ENCODE measurements at places on chromosomes 5 and 9. TPM values are rescaled to one million over a fixed set of nuclear protein-coding genes. Genes with fewer than 3 reads are reported as not detected.

The CDH10 gene
- 0.05 TPM for total RNA-seq

The CCNO gene
- 3.3 TPM for total RNA-seq

The PCDHA4 gene
- 9.6 TPM for total RNA-seq

The DMRT3 gene
- not detected for total RNA-seq

The C1QTNF2 gene
- total RNA-seq = not detected

The CYLC2 gene
- total RNA-seq = not detected

The ADGRV1 gene
- 0.35 TPM for total RNA-seq

The IL5 gene
- total RNA-seq = not detected

- DNase-seq = peak; percentile 18
Measured at GRCh38 chr9:130997925-130998596, 10.9 kb upstream of the LAMC3 start.

DNA sequence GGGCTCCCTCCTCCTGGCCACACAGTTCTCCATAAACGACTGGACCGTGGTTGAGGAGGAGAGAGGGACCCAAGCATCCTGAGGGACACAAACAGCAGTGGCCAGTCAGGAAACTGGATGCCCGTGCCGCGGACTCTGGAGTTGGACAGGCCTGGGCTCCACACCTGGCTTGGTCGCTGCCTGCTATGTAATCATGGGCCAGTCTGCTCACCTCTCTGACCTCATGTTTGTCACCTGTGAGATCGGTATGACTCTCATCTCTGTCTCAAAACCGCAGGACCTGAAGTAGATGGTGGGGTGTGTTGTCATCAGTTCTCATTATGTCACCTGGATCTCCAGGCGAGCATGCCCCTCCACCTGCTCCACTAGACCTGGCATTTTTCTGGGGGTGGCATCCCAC lies 14.5 kb downstream of the CXXC5 start:
- DNase-seq = no peak

GRCh38 chr5:126370796-126371718 lies 52.2 kb upstream of the GRAMD2B start:
- peak; percentile 93 for DNase-seq

DNA sequence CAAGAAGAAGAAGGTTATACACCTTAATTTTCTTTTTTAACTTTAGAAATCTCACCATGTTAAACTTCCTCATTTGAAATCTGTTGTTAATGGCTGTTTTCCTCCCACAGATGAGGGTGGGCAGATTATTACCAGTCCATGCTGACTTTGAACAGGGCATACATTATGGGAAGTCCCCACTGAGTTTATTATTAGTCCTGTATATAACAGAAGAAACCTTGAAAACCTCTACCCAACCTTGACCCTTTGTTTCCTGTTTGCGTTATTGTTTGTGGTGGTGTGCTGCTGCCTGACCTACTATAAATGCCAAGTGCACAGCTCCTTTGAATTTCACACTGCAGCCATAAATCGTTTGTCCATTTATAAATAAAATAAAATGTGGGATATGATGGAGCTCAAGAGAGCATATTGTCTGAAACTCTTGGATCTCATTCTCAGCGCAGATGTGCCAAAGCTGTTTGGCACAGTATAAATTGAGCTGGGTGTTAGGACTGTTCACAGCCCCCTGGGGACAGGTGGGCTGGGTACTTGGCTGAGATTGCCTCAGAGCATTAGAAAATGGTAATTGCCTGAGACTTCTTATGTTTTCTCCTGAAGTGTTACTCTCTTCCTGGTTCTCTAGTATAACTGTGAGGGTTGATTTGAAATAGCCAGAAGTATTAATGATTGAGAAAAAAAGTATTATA lies 139.6 kb downstream of the SPATA31D1 start:
- no peak for DNase-seq

- no peak for DNase-seq
Measured at GRCh38 chr5:96628406-96628805, 33.8 kb upstream of the CAST start.

GRCh38 chr5:38607396-38607795 lies 51.0 kb upstream of the LIFR start:
- DNase-seq = peak; percentile 98

- DNase-seq = peak; percentile 41
Measured at GRCh38 chr5:116571568-116572349, 2.9 kb downstream of the SEMA6A start.

GRCh38 chr5:79069488-79070349 lies at the start of the genes BHMT2 and DMGDH:
Gene BHMT2, plus strand, starts transcription at chr5:79069767. Its CDS starts 16 bp downstream, at chr5:79069783.
Gene DMGDH, minus strand, starts transcription at chr5:79069674. Its CDS starts 54 bp downstream, at chr5:79069620.
- DNase-seq = no peak

GRCh38 chr5:141508798-141509611 lies 20.1 kb downstream of the PCDHGC5 start:
- DNase-seq = peak; percentile 92

DNA sequence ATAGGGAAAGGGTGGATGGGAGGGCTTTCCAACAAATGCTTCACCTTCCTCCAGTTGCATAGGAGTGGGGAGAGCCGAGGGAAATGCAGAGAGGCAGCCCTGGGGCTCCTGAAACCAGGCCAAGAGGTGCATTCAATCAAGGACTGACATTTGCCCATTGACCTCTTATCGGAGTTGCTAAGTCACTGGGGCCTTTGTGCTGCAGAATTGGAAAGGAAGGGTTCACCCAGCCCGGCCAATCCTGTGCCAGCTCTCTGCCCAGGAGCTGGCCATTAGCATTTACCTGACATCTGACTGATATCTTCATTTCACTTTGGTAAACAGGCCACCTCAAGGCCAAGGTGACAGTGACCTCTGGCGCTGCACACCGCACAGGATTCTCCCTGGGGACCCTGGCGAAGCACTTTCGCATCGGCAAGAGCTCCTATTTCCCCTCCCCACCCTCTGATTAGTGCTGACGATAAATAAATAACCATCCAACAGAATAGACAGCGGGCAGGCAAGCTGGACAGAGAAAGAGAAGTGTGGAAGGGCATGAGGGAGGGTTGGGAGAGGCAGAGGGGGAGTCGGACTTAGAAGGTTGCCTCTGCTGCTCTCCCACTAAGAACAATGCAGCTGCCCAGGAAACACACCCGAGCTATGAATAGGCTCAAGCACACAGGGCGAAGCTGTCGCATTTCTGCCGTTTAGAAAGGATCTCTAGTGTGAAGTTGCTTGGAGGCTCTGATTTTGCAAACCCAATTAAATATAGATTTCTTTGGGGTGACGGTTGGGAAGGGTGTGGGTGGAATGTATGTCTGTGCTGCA lies 57.0 kb upstream of the BOD1 start:
- DNase-seq = no peak

DNA sequence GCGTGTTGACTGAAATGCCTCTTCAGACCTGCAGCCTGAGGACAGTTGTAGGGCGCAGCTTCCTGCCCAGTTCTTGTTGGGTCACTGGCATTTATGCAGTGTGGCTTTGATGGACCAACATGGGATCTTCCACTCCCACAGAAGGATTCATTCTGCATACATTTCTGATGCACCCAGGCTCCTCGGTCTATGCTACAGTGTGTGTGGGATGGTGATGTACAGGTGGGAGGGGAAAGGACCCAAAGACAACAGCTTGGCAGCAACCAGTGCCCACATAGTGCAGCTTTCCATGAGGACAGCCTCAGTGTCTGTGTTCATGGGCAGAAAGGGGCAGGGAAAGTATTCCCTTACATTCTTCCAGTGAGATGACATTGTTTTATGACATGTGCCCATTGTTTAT lies 237.9 kb downstream of the ARHGEF28 start:
- no peak for DNase-seq

DNA sequence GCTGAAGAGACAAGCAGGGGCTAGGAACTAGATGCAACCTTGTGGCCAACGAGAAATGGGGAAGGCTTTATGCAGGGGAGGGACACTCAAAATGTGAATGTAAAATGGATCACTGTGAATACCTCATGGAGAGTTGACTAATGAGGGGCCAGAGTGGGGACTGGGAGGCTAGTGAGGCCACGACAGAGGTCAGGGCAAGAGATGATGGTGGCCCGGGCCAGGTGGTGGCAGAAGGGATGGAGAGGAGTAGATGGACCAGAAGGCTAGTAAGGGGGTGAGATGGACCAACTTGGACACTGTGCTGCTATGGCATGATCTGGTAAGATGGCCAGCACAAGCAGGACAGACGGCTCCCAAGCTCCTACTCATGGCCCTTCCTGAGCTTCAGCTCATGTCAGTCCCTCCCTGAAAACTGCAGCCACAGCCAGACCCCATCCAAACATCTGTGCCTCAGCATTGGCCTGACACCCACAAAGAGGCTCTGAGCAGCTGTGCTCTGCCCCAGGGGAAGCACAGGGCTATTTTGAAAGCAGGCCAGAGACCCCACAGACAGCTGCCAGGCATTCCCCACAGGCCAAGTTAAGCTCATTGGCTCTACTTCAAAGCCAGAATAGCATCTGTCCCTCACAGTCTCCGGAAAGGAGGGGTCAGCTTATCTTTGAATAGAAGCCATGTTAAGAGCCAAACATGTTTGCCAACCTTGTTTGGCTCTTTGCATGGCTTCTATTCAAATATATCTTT lies 22.1 kb downstream of the P4HA2 start:
- no peak for DNase-seq

GRCh38 chr5:14168793-14169262 lies 25.7 kb downstream of the TRIO start:
- DNase-seq = no peak

DNA sequence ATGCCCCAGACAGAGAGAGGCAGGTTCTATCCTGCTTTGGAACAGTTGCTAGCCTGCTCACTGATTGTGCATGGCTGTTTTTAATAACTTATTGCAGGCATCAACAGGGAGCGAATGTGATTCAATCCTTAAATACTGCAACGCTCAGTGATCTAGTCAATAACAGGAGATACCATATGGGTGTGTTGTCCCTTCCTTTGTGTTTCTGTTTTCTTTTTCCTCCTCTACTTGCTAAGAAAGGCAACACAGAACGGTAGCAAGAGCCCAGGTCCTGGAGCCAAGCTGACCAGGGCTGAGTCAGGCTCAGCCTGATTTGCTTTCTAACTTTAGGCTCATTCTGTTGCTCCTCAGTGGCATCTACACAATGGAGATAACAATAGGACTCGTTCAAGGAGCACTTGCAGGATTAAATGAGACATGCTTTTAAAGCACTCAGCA lies 98.6 kb upstream of the EQTN start:
- no peak for DNase-seq

All from renal cortical epithelial cell (primary cell).